ENCODE measurements at places on chromosomes 5 and 9.
A peak's percentile ranks its signal among the peaks of the same experiment; 100 is the strongest.

GRCh38 chr5:127839496-127840197, 136.5 kb downstream of the CCDC192 start:
- no peak for DNase-seq

GRCh38 chr9:31612336-31613030, 772.0 kb upstream of the ACO1 start:
- DNase-seq = no peak

- no peak for DNase-seq
These were observed 51.7 kb downstream of the JADE2 start for GRCh38 chr5:134577022-134577795.

- no peak for DNase-seq
These were observed 555.3 kb upstream of the DAB2 start for GRCh38 chr5:39980056-39980455.

DNA sequence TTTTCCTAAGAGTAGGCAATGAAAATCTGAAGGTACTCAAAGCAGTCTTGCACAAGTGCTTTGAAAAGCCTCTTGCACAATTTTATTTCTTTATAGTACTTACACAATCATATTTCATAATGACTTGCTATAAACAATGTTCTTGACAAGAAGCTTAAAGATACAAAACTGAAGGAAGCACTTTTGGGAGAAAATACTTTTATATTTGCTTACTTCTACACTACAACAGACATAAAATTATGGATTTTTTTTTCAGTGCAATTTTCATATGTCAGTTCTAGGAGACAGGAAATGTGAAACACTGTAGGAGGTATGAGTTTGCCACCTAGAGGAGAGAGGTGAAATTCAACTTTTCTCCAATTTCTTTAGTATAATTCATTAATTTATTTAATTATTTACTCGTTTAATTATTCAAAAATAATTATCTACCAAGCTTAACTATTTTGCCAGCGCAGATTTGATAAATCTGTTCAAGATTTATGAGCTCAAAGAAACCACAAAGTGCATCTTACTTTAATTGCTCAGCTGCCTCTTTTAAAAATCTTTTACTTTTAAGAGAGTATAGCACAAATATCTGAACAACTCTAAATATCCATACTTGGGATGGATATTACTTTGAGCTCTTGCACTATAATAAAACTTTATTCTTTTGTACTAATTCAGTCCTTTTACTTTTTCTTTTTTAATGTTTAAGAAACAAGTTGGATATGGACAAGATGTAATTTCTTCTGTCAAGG, 29.0 kb upstream of the CDKN2B start:
- DNase-seq = no peak

DNA sequence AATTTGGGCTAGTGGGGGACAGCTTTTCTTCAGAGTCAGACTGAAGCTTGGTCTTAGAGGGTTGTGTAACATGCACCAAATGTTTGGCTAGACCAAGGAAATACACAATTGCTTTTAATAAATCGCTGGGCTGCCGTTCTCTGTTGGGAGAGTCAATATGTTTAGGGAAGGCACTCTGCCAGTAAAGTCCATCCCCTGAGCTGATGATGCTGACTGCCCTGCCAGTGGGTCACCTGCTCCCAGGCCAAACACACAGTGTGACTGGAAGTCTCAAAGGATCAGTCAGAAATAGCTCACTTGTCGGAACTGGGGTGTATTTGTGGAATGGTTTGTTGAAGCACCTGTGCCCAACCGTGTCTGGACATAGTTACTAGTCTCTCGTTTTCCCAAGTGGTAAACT, 17.9 kb upstream of the ZNF474 start:
- no peak for DNase-seq

DNA sequence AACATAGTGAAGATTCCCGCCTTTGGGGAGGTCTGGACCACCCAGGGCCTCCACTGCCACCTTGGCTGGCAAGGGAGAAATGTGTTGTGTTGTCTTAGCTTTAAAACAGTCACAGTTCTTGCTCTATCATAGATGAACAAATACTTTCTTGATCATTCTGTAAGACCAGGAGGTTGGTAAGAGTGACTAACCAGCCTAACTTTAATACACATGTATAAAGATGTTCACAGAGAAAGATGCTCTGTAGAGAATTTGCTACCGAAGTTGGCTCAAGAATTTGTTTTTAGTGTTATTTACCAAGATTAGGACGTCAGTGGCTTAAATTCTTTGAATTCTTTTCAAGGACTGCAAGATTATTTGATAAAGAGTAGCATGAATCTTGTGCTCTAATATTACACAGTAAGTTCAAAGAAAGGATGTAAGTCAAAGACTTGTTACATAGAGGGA, 28.4 kb downstream of the GLRX start:
- peak; percentile 61 for DNase-seq

- DNase-seq = no peak
These were observed 16.8 kb upstream of the NSD1 start for GRCh38 chr5:177116631-177117373.

- no peak for DNase-seq
These were observed 62.3 kb downstream of the CXXC5 start for GRCh38 chr5:139710319-139711066.

DNA sequence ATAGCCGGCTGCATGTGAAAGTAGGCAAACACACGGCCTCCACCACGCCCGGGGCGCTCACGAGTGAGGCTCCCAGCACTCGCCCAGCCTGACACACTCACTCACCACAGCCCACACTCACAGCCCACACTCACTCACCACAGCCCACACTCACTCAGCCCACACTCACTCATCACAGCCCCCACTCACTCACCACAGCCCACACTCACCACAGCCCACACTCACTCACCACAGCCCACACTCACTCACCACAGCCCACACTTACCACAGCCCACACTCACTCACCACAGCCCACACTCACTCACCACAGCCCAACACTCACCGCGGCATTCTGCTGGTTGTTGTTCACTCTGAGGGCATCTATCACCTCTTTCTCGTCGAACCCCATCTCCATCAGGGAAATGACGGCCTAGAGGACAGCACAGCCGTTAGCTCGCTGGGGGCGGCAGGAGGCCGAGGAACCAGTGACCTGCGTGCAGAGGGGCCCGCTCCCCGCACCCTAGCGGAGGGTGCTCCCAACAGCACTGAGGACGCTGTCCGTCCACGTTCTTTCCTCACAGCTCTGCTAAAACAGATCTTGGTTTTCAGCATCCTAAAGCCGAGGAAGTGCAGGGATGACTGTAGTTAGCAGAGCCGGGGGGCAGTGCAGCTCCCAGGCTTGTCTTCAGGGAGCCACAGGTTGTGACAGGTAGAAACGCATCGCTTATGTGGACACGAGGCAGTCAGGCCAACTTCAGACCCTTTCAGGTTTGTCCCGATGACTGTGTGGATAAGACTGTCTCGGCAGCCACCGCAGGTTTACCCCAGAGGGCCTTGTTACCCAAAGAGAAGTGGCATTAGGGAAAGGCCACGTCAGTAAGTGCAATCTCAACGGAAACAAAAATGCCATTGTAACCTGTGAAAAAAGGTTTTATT, 21.6 kb downstream of the UBAC1 start:
- no peak for DNase-seq

GRCh38 chr5:34531751-34532360, 124.3 kb upstream of the RAI14 start:
- peak; percentile 55 for DNase-seq

DNA sequence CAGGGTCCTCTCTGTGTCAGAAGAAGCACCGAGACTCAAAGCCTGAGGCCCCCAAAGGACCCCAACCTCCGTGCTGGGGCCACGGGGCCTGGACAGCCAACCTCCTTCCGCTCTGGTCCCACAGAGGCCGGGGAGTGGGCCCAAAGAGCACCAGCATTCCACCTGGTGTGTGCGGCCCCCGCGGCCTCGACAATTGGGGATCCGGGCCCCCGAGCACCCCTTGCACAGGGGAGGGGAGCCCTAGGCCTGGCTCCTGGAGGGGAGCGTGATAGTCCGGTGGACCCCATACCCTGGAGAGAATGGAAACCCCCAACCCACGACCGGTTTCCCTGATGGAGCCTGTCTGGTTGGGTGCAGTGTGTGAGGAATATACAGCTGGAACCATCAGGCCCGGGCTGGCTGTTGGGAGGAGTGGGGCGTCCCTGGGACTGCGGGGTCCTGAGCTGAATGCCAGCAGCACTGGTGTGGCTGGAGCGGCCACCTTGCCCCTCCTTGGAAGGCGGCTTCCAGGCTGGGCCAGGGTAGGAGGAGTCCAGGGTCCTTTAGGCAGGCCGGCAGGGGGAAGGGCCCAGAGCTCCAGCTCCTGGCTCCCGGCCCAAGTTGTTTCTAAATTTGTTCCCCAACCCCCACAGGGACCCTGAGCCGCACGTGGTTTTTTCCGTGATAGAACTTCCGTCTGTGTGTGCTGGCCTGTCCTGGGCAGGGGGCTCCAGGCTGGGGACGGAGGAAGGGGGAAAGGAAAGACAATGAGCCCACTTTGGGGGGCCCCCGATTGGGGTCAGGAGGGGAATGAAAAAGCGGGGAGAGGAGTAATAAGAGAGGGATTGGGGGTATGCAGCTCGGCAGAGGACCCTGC, 825 bp upstream of the TOR4A start:
- DNase-seq = no peak

- no peak for DNase-seq
These were observed 41.1 kb downstream of the STC2 start for GRCh38 chr5:173287086-173287485.

DNA sequence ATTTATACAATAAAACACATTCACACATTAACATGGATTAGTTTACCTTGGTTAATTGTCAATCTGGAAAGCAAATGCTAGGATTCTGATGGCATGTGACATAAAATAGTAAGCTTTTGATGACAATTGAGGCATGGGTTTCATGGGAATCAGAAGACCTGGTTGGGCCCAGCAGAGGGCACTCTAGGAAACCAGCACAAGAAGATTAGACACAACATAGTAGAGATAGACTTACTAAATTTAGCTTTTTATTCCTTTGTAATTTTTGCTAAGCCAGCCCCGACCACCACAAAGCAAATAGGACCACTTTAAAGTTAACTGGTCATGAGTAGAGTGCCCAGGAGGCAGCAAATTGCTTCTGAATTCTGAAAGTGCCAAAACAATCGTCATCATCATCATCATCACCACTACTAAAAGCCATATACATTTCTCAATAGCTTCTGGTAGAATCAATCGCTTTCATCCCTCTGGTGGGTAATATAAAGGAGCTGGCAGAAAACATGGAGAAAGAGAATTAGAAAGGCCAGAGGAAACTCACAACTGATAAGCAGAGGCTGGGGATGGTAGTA, 163.2 kb downstream of the ARRDC3 start:
- DNase-seq = no peak

- no peak for DNase-seq
These were observed 231.9 kb downstream of the ADAMTSL1 start for GRCh38 chr9:18705796-18706392.

Measured in retinal pigment epithelial cell (primary cell).